ENCODE measurements at places on chromosomes 3 and 15.

- DNase-seq: peak; percentile 3
Measured at GRCh38 chr3:147943265-147943945, 534.2 kb downstream of the ZIC1 start.

DNA sequence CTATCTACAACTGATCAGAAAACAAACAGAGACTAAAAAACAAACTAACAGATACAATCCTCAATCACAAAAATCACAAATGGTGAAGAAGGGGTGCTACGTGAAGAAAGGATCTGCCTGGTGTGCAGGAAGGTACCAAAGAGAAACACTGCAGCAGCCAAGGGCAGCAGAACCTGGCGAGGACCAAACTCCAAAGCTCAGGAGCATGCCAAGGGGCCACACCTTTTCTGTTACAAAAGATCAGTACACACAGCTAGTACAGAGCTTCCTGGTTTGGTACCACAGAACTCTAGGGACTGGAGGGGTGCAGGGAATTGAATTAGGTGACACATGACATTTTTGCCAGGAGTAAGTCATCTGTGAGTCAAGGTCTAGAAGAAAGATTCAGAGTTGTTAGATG is 107.4 kb upstream of the GRM7 start:
- no peak for DNase-seq

DNA sequence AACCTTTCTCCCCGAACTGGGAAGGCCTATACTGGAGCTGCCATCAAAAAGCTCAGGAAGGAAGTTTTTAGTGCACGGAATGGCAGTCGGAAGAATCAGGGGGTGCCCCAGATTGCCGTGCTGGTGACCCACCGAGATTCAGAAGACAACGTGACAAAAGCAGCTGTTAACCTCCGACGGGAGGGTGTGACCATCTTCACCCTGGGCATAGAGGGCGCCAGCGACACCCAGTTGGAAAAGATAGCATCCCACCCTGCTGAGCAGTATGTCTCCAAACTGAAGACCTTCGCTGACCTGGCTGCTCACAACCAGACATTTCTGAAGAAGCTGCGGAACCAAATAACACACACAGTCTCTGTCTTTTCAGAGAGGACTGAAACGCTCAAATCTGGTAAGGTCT is 48.2 kb downstream of the COL6A6 start:
- no peak for DNase-seq

GRCh38 chr15:70461992-70462391 is 301.4 kb downstream of the UACA start:
- DNase-seq: no peak

DNA sequence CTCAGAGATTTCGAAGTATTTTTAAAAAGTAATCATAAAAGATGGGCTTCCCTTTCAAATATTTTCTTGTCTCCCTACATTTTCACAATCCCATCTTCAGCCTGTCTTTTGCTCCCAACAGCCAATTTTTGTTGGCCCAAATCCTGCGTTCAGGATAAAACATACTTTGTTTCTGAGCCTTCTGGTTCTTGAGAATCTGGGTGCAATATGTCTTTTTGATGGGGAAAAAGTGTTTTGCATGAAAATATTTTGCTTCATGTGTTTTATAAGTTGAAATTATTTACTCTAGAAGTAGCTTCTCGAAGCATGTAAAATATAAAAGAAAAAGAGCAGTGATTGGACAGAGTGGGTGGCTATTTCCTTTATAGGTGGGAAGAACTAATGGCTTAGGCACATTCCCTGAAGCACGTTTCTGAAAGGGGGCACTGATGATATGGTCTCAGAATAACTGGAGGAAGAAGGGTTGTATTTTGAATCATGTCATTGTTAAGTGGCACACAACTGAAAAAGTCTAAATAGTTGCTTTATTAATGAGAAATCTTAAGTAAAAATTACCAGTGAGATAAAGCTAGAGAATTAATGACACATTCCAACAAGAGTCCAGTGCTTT is 3.9 kb downstream of the UNC13C start:
- no peak for DNase-seq

GRCh38 chr3:10228248-10228950 is 19.9 kb upstream of the TATDN2 start:
- DNase-seq: no peak

DNA sequence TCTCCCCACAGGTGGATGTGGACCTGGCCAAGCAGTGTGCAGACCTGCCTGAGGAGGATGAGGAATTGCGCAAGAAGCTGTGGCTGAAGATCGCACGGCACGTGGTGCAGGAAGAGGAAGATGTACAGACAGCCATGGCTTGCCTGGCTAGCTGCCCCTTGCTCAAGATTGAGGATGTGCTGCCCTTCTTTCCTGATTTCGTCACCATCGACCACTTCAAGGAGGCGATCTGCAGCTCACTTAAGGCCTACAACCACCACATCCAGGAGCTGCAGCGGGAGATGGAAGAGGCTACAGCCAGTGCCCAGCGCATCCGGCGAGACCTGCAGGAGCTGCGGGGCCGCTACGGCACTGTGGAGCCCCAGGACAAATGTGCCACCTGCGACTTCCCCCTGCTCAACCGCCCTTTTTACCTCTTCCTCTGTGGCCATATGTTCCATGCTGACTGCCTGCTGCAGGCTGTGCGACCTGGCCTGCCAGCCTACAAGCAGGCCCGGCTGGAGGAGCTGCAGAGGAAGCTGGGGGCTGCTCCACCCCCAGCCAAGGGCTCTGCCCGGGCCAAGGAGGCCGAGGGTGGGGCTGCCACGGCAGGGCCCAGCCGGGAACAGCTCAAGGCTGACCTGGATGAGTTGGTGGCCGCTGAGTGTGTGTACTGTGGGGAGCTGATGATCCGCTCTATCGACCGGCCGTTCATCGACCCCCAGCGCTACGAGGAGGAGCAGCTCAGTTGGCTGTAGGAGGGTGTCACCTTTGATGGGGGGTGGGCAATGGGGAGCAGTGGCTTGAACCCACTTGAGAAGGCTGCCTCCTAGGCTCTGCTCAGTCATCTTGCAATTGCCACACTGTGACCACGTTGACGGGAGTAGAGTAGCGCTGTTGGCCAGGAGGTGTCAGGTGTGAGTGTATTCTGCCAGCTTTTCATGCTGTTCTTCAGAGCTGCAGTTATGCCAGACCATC is 8.6 kb downstream of the VPS18 start:
- DNase-seq: no peak

DNA sequence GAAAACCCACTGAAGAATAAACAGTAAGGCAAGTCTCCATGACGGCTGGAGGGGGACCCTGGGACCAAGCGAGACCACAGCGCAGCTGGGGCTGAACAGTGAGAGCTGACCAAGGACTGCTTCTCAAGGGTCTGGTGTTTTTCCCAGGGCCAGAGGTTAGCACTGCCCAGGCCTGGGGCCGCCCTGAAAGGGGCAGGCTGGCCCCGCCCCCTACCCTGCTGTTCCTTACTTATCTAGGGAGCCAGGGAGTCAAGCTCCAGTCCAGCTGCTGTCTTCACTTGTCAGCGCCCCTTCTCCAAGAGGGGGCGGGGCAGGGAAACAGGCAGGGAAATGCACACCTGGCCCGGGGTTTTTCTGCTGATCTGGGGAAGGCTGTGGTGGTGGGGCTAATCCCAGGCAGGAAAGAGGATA is 51.6 kb upstream of the HACD2 start:
- DNase-seq: no peak

DNA sequence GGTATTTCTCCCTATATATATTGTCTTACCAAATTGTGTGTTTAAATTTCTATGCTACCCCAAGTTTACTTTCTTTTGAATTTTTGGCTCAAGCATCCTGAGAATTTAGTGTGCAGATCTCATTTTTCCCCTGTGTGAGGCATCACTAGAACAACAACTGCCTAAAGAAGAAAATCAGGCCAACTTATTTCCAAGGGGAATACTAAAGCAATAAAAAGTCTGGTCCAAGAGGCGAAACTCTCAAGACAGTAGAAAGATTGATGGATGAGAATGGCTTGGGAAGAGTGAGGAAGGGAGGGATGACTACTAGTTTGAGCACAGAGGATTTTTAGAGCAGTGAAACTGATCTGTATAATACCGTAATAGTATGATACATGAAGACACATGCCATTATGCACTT is 86.3 kb upstream of the CFAP20DC start:
- DNase-seq: no peak

GRCh38 chr3:194399874-194400411 is 877 bp upstream of the GP5 start:
- DNase-seq: no peak

GRCh38 chr15:22796079-22796478 is 9.6 kb downstream of the NIPA1 start:
- no peak for DNase-seq

DNA sequence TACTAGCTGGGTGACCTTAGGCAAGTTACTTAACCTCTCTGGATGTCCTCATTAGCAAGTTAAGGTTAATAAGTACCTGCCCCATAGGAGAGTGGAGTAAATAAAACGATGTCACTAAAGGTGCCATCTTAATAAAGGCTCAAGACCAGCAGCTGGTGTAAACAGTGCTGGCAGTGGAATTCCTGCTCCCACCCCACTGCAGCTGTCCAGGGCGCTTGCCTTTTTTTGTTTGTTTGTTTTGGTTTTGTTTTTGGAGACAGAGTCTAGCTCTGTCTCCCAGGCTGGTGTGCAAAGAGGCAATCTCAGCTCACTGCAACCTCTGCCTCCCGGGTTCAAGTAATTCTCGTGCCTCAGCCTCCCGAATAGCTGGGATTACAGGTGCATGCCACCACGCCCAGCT is 28.9 kb downstream of the IDH3A start:
- no peak for DNase-seq

- DNase-seq: no peak
Measured at GRCh38 chr3:159029306-159030026, 227.6 kb downstream of the MFSD1 start.

- DNase-seq: peak; percentile 25
Measured at GRCh38 chr15:27061739-27062138, 90.8 kb downstream of the GABRG3 start.

- DNase-seq: no peak
Measured at GRCh38 chr3:16885593-16886302, 993 bp downstream of the PLCL2 start.

GRCh38 chr15:43268111-43269105 is 1.7 kb upstream of the TGM5 start:
- no peak for DNase-seq

DNA sequence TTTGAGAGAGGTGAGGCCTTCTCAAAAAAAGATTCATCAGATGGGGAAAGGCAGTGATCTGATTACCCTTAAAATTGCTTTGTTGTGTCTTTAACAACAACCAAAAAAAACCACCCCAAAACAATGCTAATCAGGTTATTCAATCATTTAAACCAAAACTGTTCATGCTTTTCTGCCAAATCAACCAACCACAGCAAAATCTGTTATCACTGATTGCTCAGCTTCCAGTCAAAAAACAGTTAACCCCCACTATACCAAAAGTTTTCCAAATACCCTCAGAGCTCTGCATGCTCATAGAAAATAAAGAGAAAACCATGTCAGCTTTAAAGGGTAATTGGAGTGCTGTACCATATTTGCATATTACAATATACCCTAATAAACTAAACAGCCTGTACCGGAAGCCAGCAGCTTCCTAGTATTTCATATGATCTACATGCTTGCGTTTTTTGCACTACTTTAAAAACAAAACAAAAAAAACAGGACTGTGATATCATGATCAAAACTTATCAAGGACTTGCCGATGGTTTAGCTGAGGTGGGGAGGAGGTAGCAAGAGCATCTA is 22.8 kb downstream of the SATB1 start:
- no peak for DNase-seq

DNA sequence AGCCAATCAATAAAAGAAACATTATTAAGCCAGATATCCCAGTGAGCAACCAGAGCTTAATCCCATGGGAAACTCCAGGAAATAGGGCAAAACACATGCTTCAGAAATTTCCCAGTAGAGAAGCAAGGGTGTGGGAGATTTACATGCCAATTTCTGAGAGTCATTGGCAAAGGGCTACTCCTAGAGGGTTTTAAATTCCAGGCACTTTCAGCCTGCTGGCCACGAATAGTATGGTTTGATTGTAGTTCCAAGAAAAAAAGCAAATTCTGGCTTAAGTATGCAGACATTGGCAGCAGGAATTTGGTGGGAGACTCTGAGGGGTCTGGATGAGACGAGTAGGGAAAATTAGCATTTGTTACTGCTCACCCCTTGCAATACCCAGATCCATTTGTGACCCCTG is 402.1 kb upstream of the SUCLG2 start:
- DNase-seq: no peak

- DNase-seq: no peak
Measured at GRCh38 chr3:117272274-117272673, 562.7 kb downstream of the TUSC7 start.

DNA sequence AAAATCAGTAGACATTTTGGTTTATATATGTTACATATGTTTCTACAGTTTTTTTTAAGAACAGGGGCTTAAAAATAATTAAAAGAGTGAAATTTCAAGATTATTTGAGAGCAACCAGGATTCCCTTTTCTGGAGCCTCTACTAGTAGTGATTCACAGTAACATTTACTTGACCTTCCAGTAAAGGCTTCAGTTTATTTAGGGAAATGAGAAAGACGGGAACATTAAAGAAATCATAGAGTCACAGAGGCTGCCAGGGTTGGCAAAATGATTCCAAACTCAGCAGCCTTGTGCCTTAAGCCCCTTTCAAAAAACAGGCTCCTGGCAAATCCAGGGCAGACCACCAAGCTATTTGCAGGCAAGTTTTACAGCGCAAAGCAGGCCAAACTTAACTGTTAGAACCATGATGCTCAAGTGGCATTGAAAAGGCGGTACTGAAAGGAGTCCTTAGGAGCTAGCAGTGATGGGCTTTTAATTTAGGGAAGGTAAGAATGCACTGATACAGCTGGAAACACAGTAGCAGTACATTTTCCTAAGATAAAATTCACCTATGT is 201.1 kb upstream of the ADAMTS9 start:
- DNase-seq: no peak

DNA sequence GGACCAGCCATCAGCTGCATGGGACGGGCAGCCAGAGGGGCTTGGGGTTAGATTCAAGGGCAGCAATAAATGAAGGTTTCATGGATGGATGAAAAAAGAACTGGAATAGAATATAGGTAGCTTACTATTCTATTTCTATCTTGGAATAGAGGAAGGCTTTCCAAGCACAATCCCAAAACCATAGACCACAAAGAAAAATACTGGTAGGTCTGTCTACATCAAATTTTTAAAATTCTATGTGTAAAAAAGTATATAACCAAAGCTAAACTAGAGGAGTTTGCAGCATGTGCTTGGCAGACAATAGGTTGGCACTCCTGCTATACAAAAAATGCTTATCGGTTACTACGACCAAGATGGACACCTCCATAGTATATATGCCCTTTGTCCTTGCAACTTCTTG is 7.2 kb upstream of the FBLN2 start:
- no peak for DNase-seq

- DNase-seq: no peak
Measured at GRCh38 chr3:11283139-11283475, 10.9 kb downstream of the ATG7 start.

DNA sequence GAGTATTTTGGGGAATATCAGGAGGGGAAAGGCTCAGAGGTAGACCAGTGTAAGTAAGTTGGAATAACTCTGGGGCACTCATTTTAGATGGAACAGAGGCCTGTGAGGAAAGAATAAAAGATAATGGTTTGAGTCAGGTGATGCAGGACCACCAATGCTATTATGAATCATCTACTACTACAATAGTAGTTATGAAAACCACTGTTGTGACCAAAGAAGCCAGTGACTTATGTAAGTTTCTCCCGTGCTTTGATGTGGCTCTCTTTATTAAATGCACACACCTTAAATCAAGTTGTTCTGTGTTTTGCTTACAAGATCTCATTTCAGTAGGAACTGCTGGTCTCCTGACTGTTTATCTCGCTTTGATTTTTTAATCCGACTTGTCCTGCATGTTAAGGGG is 13.1 kb upstream of the GUCA1C start:
- DNase-seq: no peak
